Activated effector memory CD4-positive, alpha-beta T cell treated with anti-CD3 and anti-CD28 coated beads, Interleukin-2, amount 50 U/mL, for 16 hours (primary cell): ENCODE measurements at places on chromosomes 7 and 10.
A peak's percentile ranks its signal among the peaks of the same experiment; 100 is the strongest.

DNA sequence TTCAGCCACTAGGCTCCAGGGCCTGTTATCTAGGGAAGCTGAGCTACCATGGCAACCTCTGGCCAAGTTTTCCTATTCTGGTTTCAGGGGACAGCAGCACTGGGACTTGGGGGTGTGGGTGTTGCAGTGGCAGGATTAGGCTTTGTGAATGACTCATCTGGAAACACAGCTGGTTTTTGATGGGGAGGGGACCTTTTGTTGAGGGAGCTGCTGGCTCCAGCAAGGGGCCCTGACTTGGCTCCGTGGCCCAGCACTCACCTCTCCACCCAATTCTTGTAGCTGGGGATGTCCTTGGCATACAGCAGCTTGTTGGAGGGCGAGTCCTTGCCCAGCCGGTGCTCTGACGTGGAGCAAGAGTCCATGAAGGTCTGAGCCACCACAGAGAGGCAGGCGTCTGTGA lies 435.9 kb downstream of the PLXNA4 start:
- DNase-seq = no peak

DNA sequence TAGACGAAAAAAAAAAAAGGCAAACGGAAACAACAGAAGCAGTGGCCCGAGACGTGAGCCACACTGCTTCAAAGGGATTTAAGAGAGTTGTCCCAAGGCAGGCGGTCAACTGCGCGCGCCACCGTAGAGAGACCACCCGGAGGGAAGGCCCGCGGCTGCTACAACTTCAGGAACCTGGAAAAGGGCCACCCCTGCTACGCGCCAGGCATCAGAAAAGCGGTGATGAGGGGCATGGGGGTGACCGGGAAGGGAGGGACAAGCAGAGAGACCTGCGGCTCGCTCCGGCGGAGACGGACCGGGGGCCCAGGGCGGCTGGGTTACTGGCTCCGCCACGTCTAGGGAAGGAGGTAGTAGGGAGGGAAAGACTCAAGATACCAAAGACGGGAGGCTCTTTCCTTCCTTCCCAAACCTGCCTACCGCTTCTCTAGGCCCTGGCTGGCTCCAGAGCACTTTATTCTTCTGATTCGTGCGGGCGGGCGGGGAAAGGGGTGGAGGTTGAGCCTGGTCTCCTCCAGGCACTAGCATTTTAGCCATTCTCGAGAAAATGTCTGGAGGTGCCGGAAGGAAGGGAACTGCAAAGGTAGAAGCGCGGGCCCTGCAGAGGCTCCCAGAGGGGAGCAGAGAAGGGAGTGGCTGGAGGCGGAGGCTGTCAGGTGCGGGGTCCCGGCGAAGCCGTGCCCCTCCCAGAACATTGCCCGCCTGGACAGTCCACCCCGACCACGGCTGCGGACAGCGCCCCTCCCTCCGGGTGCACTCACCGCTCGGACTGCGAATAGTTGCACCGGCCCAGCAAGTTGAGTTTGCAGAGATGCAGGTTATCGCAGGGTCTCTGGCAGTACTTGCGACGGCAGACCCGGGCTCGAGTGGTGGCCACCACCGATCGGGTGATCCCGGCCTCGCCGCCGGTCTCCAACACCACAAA lies 993 bp downstream of the ZC3HAV1 start:
- DNase-seq = peak; percentile 73

- no peak for DNase-seq
These were observed 291.3 kb upstream of the ZMIZ1 start for GRCh38 chr10:78777466-78777865.

- DNase-seq = no peak
These were observed 139.1 kb upstream of the LRRTM3 start for GRCh38 chr10:66786709-66787108.

DNA sequence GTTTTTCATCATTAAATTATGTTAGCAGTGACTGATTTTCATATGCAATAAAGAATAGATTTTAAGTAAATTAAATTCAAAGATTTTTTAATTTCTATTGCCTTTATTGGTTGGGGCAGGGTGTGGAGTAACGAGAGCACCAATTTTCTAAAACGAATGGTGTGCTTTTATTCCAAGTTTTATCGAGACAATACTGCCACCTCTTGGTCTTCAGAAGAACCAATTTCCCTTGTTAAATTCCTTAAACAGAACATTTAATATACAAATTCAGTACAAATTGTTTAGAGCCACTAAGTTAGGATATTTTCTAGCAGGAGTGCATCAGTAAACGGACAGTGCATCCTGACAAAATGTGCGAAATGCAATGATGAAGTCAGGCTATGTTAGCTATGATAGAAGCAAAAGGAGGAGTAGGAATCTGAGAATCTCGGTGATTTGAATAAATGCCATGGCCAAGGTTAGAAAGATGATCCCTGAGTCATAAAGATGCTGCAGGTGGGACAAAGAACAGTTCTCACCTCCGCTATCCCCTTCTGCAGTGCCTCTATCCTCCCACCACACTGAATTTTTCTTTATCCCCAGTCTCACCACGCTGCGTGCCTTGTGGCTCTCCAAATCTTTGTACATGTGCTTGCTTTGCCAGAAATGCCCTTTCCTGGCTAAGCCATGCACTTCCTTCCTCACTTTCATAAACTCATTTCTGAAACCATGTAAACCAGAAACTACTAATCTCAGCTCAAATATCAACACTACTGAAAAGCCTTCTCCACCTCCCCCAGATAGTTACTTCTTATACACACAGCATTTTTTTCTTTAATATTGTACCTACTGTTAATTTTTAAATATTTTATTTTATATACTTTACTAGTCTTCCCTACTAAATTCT lies 31.9 kb upstream of the AGBL3 start:
- DNase-seq = no peak

DNA sequence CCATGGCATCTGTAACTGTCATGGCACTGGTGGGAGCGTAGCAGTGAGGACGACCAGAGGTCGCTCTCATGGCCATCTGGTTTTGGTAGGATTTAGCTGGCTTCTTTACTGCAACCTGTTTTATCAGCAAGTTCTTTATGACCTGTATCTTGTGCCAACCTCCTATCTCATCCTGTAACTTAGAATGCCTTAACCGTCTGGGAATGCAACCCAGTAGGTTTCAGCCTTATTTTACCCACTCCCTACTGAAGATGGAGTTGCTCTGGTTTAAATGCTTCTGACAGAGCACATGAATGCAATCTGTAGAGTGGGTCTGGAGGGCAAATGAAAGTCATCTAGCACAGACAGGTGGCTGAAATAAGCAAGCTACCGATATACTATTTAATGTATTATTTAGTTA lies 55.3 kb upstream of the OPN4 start:
- no peak for DNase-seq
